ENCODE measurements at places on chromosomes 5 and 9.

DNA sequence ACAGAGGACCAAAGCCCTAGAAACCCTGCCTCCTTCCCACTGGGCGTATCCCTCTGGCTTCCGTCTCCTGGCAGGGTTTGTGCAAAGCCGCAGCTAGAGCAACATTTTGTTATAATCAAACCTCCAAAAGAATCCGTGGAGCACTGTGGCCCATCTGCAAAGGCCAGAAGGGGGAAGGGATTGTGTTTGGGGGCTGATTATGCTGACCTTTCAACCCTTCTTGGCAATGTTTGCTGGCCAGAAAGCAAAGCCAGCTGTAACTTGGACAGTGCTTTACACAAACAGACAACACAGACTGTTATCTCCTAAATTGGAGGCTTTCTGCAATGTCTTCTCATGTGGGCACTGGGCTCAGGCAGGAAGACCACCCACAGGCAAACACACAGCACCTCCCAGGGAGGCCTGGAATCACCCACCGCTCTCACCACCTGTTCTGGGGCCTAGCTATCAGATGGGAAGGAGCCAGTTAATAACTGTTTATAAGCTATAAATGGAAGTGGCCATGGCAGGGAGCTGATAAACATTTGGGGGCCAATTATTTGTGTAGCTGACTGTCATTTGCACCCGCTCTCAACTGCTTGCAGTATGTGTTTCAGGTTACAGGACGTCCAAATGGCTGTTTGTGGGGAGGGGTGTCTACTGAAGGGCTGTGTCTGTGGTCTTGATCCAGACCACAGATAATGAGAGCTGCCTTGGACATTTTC is 121.6 kb upstream of the ERCC6L2 start:
- no peak for DNase-seq

DNA sequence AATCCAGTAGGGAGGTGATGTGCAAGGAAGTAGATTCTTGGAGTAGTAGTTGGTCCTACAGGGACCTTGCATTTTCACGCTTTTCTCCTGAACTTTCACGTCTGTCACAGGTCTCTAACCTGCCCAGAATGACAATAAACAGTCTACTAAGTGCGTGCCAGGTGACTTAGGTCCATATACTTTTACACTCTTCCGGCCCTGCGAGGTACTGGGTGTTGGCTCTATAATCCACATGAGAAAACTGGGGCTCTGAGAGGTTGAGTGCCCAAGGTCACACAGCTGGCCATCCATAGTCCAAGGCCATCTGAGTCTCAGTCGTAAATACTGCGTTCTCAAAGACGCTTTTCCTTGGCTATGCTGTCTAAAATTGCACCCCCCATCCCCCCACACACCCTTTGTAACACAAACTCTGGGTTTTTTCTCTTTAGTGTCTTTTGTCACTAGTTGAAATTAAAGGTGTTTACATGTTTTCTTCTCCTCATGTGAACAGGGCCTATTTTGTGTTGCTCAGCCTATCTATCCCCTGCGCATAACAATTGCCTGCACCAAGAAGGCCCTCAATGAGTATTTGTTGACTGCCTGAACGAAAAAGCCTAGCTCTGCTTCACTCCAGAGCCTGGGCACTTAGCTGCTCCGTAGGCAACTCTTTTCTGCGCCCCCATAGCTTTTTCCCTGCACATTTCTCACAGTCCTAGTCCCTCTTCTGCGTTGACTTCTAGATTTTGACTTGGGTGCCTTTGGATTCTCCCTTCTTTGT is 943 bp downstream of the SFXN1 start:
- DNase-seq, result no peak

DNA sequence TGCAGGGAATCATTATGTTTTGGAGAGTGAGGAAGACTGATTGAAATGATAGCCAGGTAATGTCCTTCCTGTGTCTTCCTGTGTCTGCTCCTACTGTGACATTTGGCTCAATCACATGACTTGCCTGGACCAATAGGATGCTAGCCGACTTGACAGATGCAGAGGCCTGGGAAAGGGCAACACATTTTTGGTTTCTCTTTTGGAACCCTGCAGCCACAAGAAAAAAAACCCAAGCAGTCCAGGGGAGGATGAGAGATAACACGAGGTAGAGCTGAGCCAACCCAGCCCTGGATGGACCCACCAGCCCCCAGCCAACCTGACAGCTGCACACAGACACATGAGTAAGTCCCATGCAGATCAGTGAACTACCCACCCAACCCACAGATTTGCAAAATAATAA is 256.1 kb upstream of the SMARCA2 start:
- no peak for DNase-seq

- no peak for DNase-seq
Measured at GRCh38 chr9:223152-223551, 8.5 kb downstream of the DOCK8 start.

- DNase-seq, result no peak
Measured at GRCh38 chr9:133835262-133835901, 97.2 kb upstream of the SARDH start.

DNA sequence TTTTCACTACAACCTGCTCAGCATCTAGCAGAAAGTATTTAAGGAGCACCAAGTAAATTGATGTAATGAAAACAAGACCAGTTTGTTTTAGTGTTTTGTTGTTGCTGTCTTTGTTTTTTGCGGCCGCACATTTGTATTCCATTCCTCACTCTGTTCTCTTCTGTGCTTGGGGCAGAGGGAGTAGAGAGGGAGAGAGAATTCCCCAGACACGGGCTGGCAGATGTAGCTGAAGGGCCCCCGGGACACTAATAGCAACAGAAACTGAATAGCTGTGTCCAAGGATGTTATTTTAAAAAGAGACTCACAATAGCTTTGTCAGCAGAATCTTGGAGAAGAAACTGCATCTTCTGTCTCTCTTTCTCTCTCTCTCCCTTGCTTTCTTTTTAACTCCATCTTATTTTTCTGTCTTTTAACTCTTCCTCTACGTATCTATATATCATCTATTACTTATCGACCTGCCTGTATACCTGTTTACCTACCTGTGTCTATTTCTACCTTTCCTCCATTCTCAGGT is 145.3 kb downstream of the PAPPA start:
- DNase-seq, result no peak

GRCh38 chr5:95975703-95976102 is 14.1 kb upstream of the ELL2 start:
- DNase-seq, result no peak

GRCh38 chr5:77143998-77144836 is 57.1 kb upstream of the ZBED3 start:
- DNase-seq, result peak; percentile 74

GRCh38 chr5:115616472-115616871 is 9.4 kb downstream of the TMED7 start:
- no peak for DNase-seq

- no peak for DNase-seq
Measured at GRCh38 chr9:15935661-15936305, 382.9 kb downstream of the CCDC171 start.

DNA sequence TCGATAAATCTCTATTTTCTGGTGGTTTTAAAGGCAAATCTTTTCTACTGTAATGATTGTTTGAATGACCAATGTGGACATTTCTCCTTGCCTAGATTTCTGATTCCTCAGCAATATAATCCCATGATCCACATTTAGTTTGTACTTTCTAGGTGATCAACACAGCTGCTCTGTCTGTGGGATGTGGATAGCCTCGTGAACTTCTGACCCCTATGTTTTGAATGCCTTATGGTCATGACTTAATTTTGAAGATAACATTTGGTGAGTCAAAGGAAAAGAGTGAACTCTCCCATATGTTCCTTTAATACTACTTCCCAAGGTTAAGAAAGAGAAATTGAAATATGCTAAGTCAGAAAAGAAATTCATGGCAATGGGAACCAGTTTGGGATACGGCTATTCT is 147.5 kb downstream of the CAVIN4 start:
- DNase-seq, result no peak

GRCh38 chr5:40080191-40080590 is 599.5 kb upstream of the PTGER4 start:
- DNase-seq, result no peak

GRCh38 chr5:9361835-9362234 is 184.0 kb downstream of the SEMA5A start:
- no peak for DNase-seq

GRCh38 chr5:105952875-105953274 is 1717.9 kb downstream of the EFNA5 start:
- peak; percentile 13 for DNase-seq

DNA sequence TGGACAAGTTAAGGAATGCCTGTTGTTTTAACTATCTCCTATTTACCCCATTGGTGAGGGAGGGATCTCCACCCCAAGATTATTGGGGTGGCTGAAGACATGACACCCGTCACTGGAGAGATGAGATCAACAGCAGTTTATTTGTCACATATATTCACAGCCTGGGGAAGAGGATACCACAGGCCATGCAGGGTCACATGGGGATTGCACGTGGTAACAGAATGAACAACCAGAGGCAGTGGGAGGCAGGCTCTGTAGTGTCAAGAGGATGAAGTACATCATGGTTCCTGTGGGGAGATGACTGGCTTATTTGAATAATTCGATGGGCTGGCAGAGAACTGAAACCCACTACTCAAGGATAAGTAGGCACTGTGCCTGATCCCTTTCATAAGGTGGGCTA is 18.6 kb upstream of the SHISAL2B start:
- DNase-seq, result no peak

DNA sequence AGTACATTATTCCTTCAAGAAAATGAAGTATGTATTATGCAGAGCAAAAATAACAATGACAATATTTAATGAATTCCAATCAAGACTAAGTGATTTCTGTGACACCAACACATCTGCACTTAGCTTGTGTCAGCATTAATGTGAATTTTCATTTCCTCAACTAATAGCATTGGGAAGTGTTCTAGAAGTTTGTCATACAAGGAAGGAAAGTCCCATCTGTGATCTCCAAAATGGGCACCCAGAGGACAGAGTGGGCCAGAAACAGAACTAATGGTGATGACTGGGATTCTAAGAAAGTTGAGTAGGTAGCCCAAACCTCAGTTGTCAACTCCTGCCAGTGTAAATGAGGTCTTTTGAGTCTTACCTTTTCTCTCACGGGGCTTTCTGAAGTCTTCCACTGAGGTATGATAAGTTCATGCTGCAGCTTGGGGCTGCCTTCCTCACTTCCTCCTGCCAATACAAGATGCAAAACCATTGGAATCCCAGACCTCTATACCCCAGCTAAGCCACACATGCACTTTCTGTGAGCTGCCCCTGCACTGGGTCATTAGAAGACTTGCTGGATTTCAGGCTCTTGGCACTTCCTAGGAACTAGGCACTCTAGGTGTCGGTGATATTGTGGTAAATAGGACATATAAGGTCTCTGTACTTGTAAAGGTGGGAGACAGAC is 4.9 kb downstream of the ADAM19 start:
- DNase-seq, result no peak

GRCh38 chr5:154044581-154044980 is 5.8 kb downstream of the MFAP3 start:
- DNase-seq, result no peak

GRCh38 chr5:138770977-138771376 is 17.8 kb downstream of the CTNNA1 start:
- no peak for DNase-seq

GRCh38 chr9:71355884-71356283 is 234.5 kb upstream of the TRPM3 start:
- DNase-seq, result no peak

DNA sequence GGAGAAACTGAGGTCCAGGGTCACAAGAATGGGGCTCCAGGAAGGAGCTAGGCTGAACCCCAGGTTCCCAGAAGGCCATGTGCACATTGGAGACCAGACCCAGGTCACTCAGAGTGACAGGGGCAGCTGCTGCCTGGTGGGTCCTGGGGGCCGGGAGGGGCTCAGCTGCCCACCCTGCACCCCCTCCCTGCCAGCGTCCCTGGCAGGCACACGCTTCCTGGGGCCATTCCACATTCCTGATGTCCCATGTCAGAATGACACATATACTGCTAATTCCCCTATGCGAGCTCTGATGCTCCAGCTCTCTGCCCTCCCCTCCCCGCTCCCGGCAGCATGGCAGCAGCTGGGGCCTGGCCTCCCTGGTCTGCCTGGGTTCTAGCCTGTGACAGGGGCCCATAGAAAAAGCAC is 14.0 kb downstream of the FGFR4 start:
- no peak for DNase-seq

- DNase-seq, result no peak
Measured at GRCh38 chr9:14219850-14220249, 94.1 kb downstream of the NFIB start.

DNA sequence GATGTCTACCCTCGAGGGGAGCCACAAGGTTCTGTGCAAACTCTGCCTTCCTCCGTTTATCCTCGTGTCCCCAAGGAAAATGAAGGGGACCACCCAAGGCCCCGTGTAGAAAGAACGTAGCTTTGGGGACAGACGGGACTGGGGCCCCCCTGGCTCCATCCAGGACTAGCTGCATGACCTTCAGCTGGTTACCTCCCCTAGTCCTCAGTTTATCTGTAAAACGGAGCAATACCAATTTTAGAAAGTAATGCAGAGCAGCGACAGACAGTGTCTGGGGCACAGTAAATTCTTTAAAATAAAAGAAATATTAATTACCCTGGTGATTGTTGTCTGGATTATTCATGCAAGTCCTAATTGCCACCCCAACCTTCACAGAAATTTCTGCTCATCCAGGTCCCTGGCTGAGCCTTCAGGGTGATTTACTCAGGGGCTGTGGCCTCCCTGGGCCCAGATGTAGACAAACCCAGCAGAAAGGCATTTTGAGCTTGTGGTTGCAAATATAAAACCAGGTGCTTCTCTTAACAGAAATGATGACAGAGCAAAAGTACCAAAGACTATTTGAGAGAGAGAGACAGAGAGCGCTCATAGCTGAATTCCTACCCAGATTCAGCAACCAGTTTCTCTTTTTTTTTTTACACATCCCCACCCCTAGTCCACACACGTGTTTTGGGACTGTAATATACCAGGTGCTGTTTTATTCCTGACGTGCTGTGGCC is 155.1 kb upstream of the SMIM23 start:
- DNase-seq, result no peak

GRCh38 chr9:221989-222776 is 7.5 kb downstream of the DOCK8 start:
- no peak for DNase-seq

DNA sequence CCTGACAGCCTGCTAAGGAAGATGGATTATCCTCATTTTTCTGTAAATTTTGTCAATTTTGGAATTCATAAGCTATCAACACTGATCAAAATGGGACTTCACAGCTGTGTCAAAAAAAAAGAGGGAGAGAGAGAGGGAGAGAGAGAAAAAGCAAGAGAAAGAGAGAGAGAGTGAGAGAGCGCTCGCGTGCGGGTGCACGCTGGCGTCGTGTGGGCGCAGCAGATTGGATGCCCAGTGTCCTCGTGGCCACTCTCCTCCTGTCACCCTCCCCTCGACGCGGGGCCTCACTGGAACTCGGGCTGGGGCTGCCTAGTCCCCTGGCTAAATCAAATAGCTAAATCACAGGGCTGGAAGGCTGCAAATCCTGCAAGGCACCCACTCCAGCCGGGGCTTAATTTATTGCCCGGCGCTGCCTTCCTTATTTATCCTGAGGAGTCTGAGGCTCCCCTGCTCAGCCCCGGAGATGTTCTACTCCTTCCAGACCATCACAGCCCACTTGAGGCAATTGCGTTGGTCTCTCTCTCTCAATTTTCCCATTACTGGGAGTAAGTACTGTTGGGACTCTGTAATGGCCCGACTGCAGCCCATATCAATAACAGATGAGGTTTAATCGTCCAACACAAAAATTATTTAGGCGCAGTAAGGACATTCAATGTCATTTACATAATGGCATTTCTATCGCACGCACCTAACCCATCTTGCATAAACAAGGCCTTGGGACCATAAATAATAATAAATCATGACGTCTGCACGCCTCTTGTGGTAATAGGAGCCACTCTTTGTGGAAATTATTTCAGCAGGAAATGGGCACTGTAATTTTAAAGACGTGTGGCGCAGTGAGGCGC is 94.2 kb downstream of the PAX5 start:
- peak; percentile 8 for DNase-seq
